ENCODE measurements at places on chromosomes 12 and 14.

DNA sequence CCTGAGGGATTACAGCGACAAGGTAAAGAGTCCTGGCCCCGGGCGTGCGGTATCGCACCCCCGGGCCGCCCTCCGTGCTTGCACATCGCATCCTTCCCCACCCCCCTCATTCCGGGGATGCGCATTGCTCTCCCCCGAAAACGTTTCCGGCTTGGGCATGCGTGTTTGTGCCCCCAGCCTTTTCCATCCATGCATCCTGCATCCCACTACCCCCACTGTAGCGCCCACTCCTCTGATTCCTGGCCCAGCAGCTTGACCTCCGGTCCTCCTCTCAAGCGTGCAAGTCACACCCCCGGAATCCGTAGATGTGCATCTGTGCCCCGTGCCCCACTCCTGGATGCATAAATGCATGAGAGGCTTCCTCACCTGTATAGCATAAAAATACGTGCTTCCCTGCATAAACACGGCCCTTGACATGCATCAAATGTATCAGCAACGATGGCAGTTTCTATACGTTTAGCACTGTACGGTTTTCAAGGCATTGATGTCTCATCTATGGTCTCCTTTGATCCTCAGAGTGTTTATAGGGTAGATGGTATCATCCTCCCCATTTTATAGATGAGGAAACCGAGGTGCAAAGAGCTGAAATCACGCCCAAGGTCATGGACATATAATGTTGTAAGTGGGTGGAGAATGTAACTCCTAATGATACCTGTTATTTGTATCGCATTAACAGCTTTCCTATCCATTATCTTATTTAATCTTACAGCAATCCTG is 484 bp downstream of the RIC8B start:
- no peak for DNase-seq

DNA sequence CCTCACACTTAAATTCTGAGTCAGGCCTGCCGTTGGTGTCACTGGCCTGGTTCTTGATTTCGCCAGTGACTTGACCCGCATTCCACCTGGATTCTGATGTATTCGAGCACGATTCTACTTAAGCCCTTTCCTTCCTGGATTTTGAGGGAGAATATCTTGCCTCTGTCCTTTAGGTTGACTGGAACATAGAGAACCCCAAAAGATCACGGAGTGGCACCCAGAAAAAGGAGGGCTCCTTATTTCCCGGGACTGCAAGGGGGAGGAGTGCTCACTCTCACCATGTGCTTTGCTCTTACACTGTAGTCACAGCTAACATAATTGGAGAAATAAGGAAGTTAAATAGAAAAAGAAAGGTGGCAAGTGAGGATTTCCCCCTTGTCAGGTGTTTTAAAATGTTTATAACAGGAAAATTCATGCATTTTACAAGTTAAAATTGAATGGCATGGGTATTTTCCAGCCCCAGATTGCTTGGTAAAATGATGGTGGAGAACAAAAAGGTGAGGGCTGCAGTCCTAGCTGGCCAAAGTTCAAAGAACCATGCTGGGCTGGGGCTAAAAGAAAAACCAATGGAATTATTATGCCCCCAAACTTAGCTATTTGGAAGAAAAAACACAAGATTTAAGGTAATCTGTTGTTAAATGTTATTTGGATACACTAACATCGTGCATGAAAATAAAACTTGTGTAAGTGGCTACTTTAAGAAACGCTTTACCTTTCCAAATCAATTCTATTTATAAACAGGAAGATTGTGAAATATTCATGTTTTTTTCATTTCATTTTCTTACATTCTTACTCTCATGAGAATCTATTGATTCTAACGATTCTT is 8.9 kb downstream of the FOXA1 start:
- no peak for DNase-seq

GRCh38 chr14:89429199-89430181 is 12.5 kb upstream of the FOXN3 start:
- no peak for DNase-seq

- no peak for DNase-seq
These were observed 328.9 kb downstream of the TMTC2 start for GRCh38 chr12:83015390-83016217.

GRCh38 chr12:110039085-110039807 is 9.1 kb downstream of the C12orf76 start:
- DNase-seq = peak; percentile 4

- no peak for DNase-seq
These were observed 11.5 kb downstream of the RAB5B start for GRCh38 chr12:55985341-55985740.

GRCh38 chr12:131123817-131124216 is 170.1 kb downstream of the ADGRD1 start:
- no peak for DNase-seq

DNA sequence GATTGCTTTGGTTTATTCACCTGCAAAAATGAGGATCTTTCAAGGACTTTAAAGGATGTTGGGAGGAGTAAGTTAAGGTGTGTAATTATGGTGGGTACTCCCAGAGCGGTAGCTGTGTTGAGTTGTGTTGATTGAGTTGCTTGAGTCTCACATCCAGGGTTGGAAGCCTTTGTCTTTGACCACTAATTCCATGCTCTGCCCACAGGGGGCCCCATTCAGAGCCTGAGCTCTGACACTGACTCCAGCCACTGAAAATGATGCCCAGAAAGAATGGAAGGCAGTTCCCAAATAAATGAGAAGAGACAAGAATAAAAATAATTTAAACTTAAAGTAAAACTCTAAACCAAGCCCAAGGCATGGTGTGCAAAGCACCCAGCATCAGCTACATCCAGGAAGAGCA is 237.4 kb upstream of the PWP1 start:
- no peak for DNase-seq

DNA sequence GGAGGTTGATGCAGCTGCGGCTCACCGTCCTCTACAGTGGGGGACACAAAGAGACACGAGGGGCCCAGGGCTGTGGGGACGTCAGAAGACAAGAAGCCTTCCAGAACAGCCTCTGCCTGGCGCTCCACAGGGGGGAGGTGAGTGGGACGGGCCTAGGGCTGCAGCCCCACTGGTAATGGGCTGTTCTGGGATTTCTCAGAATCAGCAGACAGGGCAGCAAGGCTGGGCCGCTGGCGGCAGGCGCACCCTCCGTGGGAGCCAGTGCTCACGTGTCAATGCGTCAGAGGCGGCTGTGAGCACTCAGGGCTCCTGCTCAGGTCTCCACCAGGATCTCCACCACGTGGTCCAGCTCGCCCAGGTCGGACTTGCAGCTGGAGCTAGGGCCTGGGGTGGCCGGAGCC is 10.0 kb downstream of the CDCA4 start:
- no peak for DNase-seq

DNA sequence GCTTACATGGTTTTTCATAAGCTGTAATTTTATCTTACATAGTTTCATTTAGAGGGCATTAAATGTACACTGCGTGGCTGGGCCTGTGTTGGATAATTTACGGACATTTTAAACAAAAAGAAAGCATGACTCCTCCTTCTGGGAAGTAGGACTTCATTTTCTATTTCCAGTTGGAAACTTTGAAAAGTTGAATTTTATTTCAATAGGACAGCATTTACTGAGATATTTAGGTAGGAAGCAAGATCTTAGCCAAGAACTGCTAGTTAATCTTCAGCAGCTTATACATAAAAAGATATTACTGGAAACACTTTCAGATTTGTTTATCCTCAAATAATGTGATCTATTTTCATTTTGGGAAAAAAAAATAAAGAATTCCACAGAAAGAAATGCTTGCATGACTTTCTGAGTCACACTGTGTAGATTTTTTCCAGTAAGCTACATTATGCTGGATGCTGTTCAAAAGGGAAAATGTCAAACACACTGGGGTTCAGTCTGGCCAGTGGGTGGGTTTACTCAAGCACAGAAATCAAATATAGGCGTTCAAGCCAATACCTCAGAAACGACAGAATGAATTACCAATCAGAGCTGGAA is 239.4 kb upstream of the KRR1 start:
- DNase-seq = no peak

GRCh38 chr14:24705840-24706239 is 71.8 kb upstream of the GZMB start:
- DNase-seq = no peak

GRCh38 chr12:30000401-30000800 is 216.7 kb upstream of the TMTC1 start:
- no peak for DNase-seq

DNA sequence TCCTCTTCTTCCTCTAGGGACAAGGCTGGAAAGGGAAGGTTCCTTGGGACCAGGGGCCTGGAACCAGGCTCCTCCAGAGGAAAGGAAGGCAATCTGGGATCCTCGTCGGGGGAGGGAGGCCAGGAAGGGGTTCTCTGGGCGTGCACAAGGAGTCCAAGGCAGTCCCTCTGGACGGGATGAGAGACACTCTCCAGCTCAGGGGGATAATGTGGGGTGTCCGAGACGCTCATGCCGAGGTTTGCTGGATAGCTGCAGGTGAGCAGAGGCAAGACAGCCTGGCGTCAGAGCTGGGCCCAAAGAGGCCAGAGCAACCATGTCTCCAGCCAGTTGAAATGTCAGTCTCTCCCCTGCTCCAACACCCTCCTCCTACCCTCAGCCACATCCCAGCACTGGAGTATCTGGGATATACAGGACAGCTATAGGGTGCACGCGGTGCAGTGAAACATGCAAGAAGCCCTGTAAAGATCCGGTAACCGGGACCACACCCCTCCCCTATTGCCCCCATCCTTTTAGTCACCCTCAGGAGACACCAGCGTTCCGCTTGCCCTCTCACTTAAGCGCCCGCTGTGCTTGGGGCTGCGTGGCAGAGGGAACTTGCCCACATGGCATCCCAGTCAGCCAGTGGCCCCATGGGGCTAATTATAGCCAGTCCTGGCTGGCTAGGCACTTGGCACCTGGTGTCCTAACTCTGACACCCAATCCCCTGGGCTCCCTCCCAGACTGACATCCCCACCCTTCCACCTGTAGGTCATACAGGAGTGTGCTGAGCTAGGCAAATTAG is at the start of gene KLHL33:
Gene KLHL33, minus strand, starts transcription at position 585 of the 781 bp plus-strand sequence. Its CDS starts 355 bp downstream, at position 230.
- no peak for DNase-seq

DNA sequence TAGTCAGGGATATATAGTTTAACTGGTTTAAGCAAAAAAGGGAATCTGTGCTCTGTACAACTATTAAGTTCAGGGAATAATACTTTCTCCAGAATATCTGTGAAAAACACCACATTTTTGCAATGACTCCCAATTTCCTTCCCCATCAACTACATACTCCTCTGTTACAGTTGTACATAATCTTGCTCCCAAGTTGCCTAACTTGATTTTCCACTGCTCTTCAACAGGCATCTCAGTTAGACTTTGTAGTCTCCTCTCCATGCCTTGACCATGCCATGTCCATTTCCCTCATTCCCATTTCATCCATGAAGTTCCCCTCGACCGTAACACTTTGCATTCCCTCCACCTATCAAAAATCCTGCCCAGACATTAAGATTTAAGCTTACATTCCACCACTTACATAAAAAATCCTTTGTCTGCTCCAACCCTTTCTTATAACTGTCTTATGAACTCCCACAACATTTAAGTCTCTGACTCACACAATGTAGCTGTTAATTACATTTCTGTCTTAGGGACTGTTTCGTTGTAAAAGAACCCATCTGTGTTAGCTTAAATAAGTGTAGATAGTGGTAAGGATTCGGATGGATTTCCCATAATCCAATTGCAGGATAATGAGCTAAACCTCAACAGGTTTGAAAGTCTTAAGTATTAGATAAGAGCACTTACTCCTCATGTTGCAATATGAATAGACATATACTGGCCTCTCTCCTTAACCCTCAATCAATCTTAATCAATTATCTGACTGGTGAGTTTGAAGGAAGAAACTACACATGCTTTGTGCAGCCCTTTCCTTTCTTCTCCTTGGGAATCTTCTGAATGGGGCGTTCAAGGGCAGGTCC is 156.5 kb downstream of the PAWR start:
- no peak for DNase-seq

DNA sequence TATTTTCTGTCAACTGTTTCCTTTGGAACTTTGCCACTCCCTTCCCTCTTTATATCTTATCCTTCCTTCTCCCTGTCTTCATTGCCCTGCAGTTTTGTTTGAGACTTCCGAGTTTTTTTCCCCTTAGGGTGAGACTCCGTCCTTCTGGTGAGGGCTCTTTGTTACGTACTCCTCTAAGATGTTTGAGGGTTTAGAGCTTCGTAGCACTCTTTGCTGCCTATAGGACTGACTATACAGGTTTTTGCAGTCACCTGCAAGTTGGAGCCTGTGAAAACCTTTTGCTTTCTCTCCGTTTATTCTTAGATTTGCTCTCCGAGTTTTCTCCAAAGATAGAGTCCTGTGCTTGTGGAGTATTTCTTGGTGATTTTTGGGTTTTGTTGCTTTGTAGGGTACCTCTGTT is 41.7 kb upstream of the MYRFL start:
- no peak for DNase-seq

GRCh38 chr12:26906704-26907103 is 31.1 kb downstream of the INTS13 start:
- DNase-seq = no peak

DNA sequence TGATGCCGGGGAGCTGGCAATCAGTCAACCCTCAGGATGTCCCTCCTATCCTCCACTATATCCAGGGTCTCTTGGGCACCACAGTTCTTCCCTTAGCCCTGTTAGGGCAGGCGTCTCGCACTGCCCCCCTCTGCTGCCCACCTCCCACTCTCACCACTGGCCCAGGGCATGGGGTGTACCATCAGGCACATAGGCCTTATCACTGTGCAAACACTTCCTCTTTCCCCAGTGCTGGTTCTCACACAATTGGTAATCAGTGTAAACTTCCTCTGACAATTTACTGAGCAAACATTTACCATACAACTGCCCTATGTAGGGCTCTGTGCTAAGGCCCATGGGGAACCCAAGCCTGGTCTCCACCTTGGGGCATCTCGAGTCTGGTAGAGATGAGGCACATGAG is 20.1 kb upstream of the TMED10 start:
- DNase-seq = no peak

GRCh38 chr12:104448451-104448850 is 8.3 kb upstream of the CHST11 start:
- no peak for DNase-seq

DNA sequence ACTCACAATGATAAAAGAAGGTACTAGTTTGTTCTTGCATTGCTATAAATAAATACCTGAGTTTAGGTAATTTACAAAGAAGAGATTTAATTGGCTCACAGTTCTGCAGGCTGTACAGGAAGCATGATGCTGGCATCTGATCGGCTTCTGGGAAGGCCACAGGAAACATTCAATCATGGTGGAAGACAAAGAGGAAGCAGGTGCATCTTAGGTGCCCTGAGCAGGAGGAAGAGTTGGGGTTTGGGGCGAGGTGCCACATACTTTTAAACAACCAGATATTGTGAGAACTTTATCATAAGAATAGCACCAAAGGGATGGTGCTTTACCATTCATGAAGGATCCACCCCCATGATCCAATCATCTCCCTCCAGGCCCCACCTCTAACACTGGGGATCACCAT is 752.6 kb upstream of the FLRT2 start:
- no peak for DNase-seq

- DNase-seq = no peak
These were observed 28.1 kb upstream of the IL22 start for GRCh38 chr12:68281322-68282077.
